Posterior vena cava (tissue), 2 donors: ENCODE measurements at places on chromosomes 13 and 19. TPM values are rescaled to one million over a fixed set of nuclear protein-coding genes. Genes with fewer than 3 reads are reported as not detected.

GRCh38 chr13:39266426-39266825, 228.2 kb downstream of the NHLRC3 start:
- DNase-seq, result no peak

GRCh38 chr19:45471111-45471930, 3.5 kb downstream of the FOSB start:
- no peak for DNase-seq

DNA sequence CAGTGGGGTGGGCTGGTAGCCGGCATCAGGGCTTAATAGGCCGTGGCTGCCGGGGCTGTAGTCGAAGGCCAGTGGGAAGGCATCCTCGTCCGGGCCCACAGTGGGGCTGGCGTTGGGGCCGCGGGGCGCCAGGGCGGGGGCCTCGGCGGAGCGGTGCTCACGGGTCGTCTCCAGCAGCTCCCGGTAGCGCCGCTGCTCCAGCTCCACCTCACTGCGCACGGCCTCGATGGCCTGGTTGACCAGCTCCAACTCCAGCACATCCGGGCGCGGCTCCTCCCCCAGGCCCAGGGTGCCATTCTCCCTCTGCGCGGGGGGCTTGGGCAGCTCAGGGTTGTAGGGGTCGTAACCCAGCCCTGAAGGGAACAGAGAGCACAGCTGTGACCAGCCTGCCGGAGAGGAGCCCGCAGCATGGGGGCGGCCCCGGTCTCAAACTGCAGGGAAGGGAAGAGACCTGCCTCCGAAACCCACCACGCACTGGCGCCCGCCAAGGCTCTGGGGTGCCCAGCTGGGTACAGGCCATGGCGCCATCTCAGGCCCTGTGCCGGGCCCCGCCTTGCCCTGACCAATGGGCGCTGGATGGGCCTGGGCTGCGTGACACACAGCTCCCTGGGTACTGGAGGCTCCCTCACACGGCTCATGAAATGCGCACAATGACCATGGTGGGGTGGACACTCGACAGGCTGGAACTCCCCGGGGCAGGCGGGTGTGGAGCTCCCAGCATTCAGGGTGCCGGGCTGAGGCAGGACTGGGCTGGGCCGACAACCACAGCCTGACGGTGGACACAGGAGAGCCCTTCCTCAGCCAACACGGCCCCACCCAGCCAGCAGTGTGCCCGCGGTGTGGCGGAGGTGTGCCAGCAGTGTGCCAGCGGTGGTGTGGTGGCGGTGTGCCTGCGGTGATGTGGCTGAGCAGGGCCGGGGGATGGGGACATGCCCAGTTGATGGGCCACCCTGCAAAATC, 16.5 kb upstream of the ATP8B3 start:
- no peak for DNase-seq

Gene GAPDHS
- total RNA-seq, result not detected

Gene ZNF573
- 11.8 TPM for total RNA-seq
